Muscle of arm (tissue), 14 donors: ENCODE measurements at places on chromosomes 1 and 21.

GRCh38 chr1:204989266-204990058 lies 53.5 kb upstream of the CNTN2 start:
- DNase-seq: peak; percentile 72

DNA sequence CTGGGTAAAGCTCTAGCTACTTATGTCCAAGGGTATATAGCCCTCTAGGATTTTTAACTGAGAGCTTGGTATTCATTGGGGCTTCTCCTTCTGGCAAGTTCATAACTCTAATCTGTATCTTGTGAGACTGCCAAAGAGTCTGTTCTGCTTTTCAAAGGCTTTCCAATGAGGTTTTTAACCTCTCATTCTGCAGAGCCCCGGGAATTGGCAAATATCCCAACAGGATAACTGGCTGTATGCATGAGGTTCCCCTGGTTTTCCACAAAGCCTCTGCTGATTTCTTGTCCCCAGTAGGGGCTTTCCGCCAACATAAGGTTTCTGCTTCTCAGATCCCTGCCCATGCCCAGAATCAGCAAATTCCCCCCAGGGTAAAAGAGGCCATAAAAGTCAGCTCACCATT lies 40.9 kb downstream of the RPL5 start:
- DNase-seq: no peak

- DNase-seq: no peak
These were observed 89.1 kb downstream of the CLEC20A start for GRCh38 chr1:178407655-178408054.

DNA sequence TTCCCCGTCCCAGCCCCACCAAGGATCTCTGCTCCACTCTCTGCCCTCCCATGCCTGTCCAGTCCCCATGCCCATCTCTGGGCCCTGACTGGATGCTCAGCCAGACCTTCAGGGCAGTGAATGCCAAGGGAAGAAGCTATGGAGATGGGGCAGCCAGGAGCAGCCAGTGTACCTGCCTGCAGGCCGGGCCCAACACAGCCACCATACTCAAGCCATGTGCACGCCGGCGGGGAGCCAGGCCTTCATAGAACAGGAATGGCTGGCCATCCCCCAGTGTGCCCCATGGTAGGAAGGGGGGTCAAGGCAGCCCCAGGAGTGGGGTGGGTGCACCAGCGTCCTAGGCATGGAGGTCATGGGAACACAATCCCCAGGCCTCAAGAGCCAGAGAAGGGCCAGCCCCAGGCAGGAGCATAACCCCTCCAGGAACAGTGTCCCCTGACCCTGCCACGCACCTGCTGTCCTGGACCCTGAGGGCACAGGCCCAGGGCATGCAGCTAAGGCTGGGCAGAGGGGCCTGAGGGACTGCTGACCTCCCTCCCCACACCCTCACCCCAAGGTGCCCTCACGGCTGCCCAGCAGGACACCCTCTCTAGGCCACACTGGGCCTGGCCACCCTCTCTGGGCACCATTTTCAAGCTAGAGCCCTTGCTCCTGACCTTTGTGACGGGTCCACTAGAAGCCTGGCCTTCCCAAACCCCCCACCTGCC lies 20.3 kb upstream of the ARF1 start:
- DNase-seq: no peak

DNA sequence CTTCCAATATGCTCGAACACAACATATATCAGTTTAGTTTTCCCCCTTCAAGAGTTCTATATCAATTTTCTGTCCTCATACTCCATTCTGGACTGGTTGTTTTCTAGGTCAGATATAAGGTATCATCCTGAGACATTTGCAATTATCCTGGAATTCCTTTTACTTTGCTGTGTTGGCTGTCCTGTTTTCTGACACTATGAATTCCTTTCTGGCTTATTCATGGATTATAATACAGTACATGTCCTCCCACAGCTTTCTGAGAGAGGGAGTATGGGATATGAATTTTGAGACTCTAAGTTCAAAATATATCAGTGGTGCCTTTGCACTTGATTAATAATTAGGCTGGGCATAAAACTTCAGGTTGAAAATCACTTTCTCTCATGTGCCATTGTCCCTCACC lies 11.9 kb downstream of the PHTF1 start:
- no peak for DNase-seq

GRCh38 chr1:37006132-37006868 lies 28.0 kb downstream of the GRIK3 start:
- no peak for DNase-seq

DNA sequence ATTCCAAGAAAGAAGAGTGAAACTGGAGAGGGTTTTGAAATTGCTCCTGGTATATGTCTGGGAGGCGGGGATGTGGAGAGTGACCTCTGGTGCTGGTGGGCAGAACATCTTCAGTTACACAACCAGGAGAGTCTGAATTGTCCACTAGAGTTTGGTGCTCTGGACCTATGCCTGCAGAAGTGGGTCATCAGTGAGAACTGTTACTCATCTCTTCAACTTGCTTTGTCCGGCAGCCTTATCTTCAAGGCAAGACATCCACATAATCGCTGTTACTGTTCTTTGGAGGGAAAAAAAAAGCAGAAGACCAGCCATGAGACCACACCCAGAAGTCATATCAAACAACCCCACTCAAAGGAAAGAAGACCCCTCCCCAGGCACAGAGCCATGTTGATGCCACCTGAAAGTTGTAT lies 14.9 kb downstream of the SH2D1B start:
- DNase-seq: no peak

GRCh38 chr1:67618285-67619018 lies 66.5 kb upstream of the GADD45A start:
- DNase-seq: peak; percentile 79

GRCh38 chr1:75690547-75690946 lies 34.0 kb upstream of the ACADM start:
- DNase-seq: no peak

DNA sequence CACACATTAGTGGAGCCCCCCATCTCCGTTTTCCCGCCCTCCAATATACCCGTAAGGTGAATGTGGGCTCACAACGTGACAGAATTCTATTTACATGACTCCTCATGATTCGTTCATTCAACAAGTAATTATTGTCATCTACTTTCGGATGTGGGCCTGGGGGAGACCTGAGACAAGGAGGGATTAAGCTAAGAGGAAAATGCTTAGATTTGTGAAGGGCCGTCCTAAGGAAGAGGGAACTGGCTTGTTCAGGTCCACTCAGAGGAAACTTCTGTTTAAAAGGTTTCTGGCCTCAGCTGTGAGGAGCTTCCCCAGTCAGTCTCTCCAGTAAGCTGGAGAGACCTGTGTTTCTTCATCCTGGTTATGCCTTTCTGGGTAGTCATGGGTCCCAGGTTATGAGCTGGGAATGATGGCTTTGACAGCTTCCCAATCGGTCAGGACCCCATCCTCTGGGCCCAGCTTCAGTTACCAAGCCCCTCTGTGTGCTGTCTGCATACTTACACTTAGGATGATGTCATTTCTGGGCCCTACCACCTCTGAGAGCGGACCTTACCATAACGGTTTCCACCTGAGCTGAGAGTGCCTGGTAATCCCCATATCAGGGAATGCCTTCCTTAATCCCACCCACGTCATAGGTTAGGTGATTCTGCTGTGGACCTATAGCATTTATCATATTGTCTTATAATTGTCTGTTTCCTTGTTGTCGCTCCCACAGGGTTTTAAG lies 687 bp upstream of the ERI3 start:
- no peak for DNase-seq

GRCh38 chr1:245762396-245762910 lies 607.7 kb downstream of the KIF26B start:
- no peak for DNase-seq

- no peak for DNase-seq
These were observed 127.8 kb downstream of the TBX19 start for GRCh38 chr1:168408539-168408865.

GRCh38 chr1:16478091-16478490 lies 36.0 kb downstream of the RNU1-1 start:
- no peak for DNase-seq

GRCh38 chr1:8458607-8459006 lies 140.7 kb downstream of the SLC45A1 start:
- no peak for DNase-seq

GRCh38 chr1:16727190-16728111 lies 12.9 kb upstream of the RNU1-4 start:
- no peak for DNase-seq

GRCh38 chr1:75338616-75339483 lies 204.7 kb downstream of the LHX8 start:
- DNase-seq: no peak

- no peak for DNase-seq
These were observed 131.7 kb upstream of the USH2A start for GRCh38 chr1:216554934-216555333.

DNA sequence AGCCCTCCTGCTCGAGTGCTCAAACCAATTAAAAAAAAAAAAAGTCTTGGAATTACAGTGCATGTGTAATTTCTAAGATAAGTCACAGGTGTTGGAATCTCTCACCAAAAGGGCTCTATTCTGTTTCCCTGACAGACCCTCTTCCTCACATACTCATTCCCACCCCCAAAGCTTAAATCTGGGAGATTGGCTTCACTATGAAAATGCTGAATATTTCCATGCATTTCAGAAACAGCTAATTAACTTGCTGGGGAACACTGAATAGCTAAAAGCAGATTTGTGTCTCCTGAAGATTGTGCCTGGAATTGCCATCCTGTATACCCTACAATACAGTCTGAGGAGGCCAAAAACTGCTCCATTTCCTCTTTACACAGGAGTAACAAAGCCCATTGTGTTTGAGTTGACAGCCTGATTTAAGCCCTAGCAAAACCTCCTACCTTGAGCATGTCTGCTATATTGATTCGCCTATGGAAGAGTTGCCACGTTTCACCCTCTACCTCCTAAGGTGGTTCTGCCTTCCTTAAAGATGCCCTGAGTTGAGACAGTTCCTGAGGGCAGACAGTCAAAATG lies 1.4 kb upstream of the PIK3R3 start:
- no peak for DNase-seq

DNA sequence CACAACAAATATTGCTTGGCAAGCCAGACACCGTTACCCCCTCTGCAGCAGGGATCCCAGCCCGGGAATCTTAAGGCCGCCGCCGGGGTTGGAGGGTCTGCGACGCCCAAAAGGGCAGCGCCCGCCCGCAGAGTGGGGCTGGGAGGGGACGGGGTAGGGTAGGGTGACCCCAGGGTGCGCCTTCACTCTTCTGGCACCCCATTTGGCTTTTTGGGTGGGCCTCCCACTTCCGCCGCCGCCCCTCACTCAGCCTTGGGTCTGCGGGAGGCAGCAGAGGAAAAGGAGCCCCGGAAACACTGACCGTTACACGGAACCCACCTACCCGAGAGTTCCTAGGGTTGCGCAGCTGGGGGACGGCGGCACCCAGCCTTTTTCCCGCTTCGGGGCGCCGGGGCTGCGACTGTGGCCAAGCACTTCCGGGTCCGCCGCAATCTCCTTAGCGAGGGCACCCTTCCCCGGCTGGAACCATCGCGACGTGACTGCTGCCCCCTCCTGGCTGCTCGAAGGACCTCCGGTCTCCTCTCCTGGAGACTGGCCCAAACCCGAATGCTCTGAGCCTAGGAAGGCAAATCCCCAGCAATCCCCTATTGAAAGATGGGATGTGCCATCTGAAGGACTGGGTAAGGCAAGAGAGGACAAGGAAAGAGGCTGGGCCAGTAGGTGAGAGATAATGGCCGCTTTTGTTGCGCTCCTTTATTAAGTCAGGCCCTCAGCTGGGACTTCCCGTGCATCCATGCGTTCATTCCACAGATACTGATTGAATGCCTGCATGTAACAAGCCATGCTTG lies at the start of gene PIGC:
PIGC (minus strand) TSS at position 404 of the 788 bp plus-strand sequence. CDS start 1,447 bp downstream, outside the sequence.
- DNase-seq: peak; percentile 91

DNA sequence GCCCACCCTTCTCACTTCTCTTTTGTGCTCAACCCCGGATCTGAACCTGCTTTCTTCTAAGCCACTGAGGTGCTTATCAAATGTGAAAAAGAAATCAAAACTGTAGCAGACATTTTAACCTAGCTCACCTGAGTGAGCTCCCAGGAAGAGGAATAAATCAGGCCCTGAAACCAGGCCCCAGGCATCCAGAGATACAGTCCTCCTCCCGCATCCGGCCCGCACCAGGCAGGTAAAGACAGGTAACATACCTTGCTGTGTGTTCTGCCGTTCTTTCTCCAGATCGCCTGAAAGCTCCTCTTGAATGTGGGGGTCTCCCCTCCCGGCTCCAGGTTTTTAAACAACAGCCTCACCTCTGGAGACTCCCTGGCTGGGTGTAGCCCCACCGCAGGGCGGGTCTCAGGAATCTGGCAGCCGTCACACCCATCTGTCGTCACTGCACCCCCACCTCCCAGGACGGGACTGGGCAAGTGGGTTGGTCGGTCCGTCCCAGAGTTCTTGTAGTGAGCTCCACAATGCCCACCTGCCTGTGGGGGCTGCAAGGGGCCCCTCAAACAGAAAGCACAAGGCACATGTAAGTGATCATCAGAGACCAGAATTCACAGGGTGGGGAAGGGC lies at the start of gene LAMB3:
LAMB3 (minus strand) TSS at position 305 of the 615 bp plus-strand sequence. CDS start 1,481 bp downstream, outside the sequence.
- DNase-seq: no peak

DNA sequence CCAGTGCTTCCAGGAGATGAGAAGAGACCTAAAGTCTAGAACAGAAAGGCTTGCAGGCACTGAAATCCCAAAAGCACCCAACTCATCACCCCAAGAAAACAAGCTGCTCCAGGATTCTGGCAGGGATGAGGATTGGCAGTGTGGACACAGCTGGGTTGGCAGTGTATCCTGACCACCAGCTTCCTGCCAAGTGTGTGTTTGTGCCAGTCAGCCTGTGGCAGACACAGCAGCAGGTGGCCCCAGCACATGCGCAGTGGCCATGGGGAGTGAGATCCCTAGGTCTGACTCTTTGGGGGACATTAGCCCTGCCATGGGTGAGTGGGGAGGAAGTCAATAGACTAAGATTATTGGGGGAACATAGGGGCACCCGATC lies 8.7 kb upstream of the SNAPIN start:
- DNase-seq: peak; percentile 55

GRCh38 chr1:63966016-63966415 lies 192.2 kb downstream of the ROR1 start:
- no peak for DNase-seq

DNA sequence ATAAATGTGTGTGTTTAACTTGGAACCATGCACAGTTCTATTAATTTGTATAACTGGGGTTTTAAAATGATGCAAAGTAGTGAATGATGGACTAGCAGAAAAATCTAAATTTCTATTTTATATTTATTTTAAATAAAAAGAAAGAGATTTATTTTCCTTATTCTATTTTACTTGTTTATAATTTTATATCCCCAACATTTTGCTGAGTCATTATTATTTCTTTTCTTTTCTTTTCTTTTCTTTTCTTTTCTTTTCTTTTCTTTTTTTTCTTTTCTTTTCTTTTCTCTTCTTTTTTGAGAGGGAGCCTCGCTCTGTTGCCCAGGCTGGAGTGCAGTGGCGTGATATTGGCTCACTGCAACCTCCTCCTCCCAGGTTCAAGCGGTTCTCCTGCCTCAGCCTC lies 395.0 kb upstream of the NCAM2 start:
- no peak for DNase-seq

GRCh38 chr1:151620286-151620685 lies 8.4 kb downstream of the SNX27 start:
- no peak for DNase-seq
